ENCODE measurements at places on chromosomes 12 and 14.

DNA sequence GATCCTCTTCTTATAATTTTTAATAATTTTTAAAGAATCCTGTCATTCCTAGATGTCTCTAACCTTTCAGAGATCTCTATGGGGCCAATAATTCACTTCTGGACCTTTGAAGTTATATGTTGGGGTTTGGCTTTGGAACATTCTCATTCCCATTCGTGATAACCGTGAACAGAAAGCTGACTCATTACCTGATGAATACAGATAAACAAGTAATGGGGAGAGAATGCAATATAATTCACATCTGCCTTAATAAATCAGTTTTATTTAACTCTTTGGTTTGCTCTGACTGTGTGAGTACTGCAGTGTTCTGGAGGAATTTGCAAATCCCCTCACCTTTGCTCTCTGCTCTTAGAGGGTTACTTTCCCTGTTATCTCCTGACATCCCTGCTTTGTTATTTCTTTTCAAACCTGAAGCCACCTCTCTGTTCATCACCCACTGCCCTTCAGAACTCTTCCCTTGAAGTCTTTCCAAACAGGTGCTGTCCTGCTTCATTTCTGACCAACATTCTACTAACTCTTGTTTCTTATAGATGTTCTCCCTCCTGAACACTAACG, 79.6 kb upstream of the SLC38A2 start:
- DNase-seq, result no peak

DNA sequence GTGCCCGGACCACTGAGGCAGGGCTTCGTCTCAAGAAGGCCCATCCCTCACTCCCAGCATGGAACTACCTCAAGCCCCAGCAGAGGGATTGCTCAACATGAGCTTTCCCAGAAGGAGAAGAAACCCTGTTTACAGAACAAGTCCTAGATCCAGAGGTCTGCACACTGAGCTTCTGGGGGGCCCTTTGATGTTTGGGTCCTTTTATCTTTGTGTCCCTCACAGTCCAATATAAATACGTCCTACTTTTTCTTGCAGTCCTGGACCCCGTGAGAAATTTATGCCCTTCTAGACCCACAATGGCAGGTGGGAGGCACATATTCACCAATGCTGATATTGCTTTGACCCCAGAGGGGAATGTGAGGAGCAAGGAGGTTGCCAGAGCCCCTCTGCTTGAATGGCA, 54.4 kb downstream of the SMUG1 start:
- no peak for DNase-seq

GRCh38 chr12:121516437-121517011, 64.3 kb downstream of the KDM2B start:
- DNase-seq, result no peak

DNA sequence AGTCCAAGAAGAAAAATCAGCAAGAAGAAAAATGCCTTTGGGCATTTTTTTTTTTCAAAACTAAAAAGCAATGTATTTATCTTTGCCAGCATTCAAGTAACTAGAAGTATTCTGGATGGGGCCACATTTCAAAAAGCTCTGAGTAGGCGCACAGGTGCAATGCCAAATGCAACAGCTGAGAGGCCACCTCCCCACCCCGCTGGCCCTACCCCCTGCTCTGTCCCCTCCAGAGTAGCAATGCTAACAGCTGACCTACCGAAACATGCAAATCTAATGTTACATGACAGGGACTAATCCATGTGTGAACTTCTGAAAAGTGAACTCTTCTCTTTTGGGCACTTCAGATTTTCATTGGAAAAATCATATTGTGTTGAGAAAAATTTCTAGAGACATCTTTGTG, 153.7 kb upstream of the SLC38A2 start:
- no peak for DNase-seq

DNA sequence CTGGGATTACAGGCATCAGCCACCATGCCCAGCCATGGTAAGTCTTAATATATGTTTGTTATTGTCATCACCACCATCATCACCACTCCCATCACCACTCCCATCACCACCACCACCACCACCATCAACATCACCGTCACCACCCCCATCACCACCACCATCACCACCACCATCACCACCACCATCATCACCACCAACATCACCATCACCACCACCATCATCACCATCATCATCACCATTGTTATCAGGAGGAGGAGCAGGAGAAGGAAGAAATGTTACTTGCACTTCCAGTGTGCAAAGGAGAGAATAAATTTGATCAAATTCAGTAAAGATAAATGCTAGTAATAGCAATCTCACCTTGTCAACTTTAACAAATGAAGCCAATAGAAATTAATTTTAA, 71.2 kb upstream of the CHST11 start:
- DNase-seq, result no peak

DNA sequence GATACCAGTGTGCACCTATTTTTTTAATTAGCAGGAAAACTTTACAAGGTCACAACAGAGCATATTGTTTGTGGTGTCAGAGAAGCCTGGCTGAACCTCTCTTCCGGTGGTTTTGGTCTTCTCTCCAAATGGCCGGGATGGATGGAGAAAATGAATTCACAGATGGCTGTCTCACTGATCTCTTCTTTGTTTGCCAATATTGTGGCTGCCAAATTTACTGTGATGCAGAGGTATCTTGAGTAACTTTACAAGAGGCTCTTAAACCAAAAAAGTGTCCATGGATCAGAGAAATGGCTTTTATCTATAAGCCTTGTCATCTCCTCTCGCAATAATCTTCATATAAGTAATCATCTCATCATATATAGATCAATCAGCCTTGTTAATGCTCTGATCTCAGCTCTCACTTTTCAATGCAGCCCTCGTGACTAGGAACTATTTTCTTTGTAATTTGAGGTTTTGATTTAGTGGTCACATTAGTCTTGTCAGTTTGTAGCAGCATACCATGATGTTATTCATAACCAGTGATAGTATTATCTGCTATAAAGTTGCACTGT, 308.1 kb downstream of the EGLN3 start:
- DNase-seq, result no peak

DNA sequence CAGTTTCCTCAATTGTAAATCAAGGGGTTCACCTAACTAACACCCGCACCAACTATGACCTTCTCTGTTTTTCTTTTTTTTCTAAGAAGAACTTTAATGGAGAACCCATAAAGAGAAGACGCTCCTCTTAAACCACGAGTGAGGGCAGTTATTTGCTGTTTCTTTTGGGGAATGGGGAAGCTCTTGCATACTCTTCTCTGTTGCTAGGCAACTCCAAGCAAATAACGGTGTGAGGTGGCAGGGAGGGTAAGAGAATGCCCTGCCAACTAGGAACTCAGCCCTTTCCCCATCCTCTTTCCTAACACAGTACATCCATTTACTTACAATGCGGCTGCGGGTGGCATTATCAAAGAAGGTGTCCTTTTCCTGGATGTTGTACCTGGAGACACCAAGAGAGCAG, 114.9 kb downstream of the ANO2 start:
- no peak for DNase-seq

DNA sequence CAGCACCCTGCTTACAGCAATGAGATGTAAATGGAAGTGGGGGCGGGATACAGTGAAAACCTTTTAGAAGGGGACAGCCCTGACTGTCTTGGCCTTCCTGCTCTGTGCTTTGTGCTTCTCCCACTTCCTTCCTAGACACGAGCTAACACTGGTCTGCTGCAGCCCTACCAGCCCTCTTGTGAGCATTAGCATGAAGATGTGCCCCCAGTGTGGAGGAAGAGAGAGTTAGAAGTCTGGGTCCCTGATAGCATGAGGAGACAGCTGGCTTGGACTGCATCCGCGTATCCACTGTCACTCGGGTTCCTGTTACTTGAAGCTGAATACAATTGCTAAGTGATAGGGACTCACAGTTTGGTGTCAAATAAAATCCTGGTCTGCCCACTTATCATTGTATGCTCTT, 248.1 kb upstream of the SOX5 start:
- DNase-seq, result no peak
